ENCODE measurements at places on chromosomes 3 and 15.
A peak's percentile ranks its signal among the peaks of the same experiment; 100 is the strongest.

DNA sequence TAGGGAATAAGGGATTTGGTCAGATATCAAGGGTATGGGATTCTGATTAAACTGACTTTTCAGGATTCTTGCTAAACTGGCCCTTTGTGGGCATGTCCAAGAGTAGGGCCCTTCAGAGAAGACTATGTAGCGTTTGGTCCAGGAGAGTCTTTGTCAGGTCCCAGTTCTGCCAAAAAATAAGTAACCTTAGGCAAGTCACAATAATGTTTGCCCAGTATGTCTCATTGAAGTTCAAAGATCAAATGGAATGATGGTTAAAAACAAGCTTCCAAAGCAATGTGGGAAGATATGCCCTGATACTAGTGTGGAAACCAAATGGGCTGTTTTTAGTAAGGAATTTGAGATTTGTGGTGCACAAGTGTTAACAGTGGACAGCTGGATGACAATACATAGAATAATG, 454.4 kb downstream of the WDR72 start:
- no peak for DNase-seq

- DNase-seq: no peak
Observed at GRCh38 chr3:115347737-115348136, 200.6 kb upstream of the ZBTB20 start.

DNA sequence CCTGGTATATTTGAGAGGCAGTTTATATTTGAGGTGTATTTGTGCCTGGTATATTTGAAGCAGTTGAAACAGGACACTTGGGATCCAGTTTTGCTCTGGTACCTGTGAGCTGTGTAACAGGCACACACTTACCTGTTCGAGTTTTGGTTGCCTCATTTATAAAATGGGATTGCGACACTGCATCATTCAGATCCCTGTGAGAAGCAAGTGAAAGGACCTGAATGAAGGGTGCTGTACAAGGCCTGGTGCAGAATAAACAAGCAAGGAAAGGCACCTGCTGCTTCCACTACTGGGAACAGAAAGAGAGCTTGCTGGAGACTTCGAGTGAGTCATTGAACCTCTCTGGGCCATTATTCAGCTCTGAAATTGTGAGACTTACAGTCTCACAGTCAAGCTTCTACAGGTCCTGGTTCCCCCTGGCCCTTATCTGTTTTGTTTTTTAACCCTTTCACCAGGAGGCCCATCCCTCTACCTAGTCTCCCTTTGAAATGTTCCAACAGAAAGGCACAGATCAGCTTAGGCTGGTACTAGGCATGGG, 11.5 kb downstream of the FETUB start:
- DNase-seq: peak; percentile 43

DNA sequence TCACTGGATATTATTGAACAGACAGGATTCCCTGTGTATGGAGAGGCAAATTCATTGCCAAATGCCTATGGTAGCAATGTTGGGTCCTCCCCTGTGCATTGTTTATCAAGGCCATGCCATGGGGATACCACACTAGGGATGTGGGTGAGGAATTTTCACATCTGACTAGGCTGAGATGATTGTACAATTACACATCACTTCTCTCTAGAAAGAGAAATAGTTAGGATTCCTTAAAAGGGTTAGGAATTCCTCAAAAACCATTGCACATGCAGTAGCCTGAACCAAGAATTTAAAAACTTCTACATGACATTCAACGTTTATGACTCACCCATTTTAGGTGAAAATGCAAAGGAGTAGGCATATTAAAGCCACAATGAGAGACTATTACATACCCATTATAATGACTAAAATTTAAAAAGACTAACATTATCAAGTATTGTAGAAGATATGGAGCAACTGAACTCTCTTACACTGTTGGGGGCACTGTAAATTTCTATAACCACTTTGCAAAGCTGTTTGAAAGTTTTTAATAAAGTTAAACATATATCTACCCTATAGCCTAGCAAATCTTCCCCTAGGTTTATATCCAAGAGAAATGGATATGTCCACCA, 175.9 kb downstream of the THRB start:
- peak; percentile 88 for DNase-seq

DNA sequence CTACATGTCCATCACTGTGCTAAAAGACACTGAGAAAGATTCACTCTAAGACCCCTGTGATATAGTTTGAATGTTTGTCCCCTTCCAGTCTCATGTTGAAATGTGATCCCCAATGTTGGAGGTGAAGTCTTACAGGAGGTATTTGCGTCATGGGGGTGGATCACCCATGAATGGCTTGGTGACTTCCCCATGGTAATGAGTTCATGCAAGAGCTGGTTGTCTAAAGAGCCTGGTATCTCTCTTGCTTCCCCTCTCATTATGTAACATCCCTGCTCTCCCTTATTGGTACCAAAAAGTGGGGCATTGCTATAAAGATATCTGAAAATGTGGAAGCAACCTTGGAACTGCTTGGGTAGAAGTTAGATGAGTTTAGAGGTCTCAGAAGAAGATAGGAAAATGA, 32.2 kb upstream of the FAM174B start:
- DNase-seq: no peak

DNA sequence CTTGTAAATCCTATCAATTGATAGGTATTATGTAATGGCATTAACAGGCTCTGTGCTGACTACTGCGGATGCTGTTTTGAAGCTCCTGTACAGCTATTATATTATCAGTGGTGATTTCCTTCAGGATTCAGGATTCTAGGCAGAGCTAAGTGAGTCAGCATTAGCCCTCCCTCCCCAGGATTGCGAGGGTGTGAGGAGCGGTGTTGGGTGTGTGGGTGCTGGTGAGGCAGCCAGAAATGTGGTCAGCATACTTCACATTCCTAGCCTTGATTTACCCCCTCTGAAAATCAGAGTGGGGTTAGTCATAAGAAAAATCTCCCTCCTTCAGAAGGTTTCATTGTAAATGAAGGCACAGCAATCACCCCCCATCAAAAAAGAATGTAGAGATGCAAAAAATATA, 72.5 kb downstream of the SNTN start:
- DNase-seq: peak; percentile 94

DNA sequence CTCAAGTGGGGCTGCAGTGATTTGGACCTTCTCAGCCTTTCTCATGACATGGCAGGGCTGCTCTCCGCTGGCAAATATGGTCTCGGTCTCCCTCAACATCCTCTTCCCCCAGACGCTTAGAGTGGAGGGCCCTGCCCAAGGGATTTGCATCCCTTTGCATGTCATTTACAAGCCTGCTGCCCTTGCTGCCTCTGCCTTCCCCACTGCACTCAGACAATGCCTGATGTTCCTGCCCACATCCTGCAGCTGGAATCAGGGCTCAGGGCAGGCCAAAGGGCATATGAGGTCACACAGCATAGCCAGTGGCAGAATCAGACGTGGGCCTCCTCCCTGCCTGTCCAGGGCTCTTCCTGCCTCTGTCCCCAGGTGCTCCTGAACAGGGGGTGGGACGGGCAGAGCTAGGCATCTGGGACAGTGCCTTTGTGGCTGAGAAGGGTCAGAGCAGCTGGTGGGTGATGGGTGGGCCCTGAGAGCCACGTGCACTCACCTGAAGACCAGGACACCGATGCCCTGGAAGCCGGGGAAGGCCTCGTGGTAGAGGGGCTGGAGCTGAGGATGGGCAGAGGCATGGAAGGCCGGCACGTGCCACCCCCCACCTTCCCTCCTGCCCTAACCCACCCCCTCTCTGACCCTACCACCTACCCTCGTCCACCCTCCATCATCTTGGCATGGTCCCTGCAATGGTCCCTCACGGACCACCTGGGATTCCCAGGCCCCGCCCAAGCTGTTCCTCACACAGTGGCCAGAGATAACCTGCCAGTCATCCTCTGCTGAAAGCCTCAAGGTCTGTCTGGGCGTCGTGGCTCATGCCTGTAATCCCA, 27.4 kb upstream of the GOLGA6C start:
- DNase-seq: no peak

- DNase-seq: no peak
Observed at GRCh38 chr3:129605922-129606635, 397 bp downstream of the PLXND1 start.

DNA sequence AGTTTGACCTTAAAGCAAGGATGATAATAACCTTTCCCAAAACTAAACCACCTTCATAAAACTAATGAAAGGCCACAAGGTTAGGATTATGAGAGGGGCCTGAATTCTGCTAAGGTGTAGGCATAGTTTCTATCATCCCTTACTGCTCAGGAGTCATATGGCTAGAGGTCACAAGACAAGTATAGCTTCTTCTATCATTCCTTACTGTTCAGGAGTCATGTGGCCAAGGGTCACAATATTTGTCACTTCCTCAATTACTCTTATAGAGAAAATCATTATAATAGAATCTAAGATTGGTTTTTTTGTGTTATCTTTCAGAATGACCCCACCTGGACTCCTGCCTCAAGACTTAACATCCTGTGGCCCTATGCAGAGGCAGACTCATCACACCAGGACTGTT, 36.6 kb downstream of the HERC1 start:
- DNase-seq: no peak

GRCh38 chr3:44234648-44235268, 6.9 kb upstream of the TOPAZ1 start:
- DNase-seq: no peak

DNA sequence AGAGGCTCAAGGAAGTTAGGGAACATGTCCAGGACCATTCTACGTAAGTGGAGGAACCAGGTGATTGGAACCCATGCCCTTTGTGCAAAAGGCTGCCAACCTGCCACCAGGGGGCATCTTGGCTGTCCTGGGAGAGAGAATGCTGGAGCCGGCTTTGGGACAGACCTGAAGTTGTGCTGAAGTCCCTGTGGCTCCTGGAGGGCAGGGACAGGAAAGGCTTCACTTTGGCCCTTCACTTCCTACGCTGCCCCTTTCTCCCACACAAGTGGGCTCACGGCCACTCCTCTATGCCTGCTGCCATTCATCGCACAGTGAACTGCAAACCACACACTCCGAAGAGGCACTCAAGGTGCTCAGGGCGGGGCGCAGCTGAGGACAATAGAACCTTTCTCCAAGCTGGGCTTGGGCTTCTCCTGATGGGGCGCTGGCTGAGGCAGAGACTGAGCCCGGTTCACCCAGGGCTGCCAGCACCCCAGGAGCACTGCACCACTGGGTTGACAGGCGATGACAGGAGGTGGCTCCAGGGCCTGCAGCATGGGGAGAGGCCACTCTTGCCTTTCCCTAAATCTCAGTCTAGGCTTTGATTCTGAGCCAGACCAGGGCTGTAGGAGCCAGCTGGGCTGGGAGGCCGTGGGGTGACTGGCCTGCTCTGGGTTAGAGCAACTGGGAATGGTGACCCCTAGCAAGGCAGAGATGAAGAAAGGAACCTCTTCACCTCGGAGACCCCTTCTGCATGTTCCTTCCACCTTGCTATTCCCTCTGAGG, 8.4 kb downstream of the SHF start:
- peak; percentile 44 for DNase-seq

DNA sequence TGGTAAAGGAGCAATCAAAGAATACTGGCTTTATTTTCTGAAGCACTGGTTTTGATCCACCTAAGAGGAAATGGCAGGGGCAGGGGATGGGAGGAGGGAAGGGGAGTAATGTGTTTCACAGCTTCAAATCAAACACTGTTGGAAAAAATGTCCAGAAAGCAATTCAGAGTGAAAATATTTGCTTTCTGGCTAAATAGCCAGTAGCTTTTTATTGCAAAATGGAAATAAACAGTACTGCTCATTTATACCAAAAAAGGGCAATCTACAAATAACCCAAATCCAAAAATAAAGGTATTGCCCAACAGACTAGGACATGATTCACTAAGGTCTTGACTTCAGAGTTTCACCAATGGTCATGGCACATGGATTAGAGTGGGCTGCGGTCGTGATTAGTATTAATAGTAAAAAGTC, 279.3 kb upstream of the THBS1 start:
- DNase-seq: no peak

GRCh38 chr15:43346305-43346704, 15.9 kb upstream of the LCMT2 start:
- DNase-seq: no peak

- DNase-seq: no peak
Observed at GRCh38 chr3:17847156-17847555, 104.7 kb upstream of the TBC1D5 start.

DNA sequence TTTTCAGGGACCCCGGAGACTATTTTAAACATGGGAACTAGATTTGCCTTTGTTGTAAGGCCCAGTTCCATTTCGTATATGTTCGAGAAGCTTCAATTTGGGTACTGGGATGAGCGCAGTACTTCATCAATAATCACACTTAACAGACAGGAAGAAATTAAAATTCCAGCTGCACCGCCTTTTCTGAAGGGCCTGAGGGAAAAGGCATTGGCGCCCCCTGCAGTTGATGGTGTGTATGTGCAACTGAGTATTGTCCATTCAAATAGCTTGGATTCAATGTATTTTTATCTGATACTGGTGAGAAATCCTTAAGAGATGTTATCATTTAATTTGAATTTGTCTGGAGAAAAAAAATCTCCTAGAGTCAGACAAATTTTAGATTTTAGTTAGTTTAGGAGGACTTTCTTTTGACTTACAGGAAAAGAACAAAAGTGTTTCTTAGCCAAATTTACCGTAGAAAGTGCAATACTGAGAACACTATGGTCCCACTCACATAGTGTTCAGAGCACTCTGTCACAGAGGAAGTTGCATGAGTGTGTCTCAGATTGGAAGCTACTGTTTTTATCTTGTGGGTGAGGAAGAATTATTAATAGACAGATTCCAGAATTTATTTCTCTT, 5.4 kb upstream of the ALDH1A2 start:
- DNase-seq: peak; percentile 44

DNA sequence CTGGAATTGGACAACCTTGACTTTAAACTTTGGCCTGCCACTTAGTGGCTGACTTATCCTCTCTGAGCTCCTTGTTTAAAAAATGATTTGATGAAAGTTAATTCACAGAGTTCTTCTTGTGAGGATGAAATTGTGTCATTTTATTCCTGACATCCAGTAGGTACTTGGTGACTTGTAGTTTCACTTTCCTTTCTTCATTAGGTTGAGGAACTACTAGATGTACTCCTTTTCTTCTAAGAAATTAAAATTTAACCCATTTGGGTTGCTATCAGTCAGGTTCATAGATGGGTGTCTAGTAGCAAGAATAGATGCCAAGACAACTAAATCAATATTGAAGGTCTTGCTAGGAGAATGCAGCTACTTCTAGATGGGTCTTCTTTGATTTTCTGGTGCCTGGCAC, 5.2 kb downstream of the NR1D2 start:
- DNase-seq: no peak

GRCh38 chr3:59310736-59311135, 260.9 kb upstream of the CFAP20DC start:
- DNase-seq: peak; percentile 77

- no peak for DNase-seq
Observed at GRCh38 chr3:133899311-133899710, 3.6 kb upstream of the RAB6B start.

GRCh38 chr15:52247461-52247860, 48.1 kb downstream of the MYO5C start:
- DNase-seq: no peak

DNA sequence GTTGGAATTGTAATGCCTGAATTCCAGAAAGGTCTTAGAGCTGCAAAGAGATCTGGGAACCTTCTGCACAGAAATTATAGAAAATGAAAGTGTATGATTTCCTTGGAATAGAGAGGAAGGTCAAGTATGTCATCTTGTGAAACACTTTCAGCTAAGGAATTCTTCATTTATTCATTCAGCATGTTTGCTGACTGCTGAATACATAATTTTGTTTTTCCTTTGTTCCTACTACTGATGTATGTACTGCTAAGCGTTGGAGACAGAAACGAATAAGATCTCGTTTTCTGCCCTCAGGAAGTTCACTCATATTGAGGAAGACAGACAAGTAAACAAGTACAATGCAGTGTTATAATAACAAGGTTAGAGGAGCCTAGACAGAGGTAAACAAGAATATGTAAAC, 14.3 kb upstream of the IL20RB start:
- DNase-seq: no peak
